Fibroblast of the aortic adventitia (primary cell): ENCODE measurements at places on chromosomes 16 and 17. TPM values are rescaled to one million over a fixed set of nuclear protein-coding genes. Genes with fewer than 3 reads are reported as not detected.

GRCh38 chr16:50616883-50617645 is 64.0 kb downstream of the SNX20 start:
- DNase-seq, result no peak

DNA sequence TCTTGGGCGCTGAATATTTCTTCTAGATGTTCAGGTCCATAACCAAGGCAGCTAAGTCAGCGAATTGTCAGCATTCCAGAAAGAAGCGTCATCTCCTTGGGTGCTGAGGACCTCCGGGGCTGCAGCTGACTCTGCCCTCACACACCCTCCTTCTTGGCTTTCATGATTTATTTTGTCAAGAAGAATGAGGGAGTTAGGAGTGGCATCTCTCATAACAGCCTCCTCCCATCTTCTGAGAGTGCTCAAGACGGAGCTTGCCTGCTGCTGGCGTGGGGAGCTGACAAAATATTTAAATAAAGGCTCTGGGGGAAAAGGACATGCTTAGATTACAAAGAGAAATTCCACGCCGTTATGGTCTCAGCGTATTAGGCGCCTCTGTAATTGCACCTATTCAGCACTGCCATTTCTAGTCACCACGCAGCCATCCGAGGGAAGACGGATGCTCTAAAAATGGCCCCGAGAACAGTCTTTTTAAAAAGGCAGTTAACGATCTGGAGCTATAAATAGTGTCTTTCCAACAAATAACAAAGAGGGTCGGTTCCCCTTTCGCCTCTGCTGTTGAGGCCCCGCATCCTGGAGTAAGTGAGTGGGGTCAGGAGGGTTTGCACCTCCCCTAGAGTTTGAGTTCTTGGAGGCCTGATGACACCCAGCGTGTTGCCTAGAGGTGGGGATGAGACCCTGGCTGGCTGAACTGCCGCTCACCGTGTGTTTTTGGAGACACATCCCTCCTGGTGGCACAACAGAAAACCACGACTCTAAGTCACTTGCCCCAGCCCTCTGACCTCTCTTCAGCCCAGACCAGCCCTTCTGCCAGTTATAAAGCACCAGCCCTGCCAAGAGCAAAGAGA is 187.0 kb downstream of the CCDC182 start:
- peak; percentile 67 for DNase-seq

- DNase-seq, result no peak
These were observed 26.5 kb upstream of the XYLT2 start for GRCh38 chr17:50319306-50320004.

Gene TPSB2
- not detected in 2 replicates for total RNA-seq

Gene KRTAP4-4
- not detected in 2 replicates for total RNA-seq
